Activated naive CD4-positive, alpha-beta T cell treated with anti-CD3 and anti-CD28 coated beads, Interleukin-2, amount 50 U/mL, for 16 hours (primary cell): ENCODE measurements at places on chromosomes 12 and 14.

DNA sequence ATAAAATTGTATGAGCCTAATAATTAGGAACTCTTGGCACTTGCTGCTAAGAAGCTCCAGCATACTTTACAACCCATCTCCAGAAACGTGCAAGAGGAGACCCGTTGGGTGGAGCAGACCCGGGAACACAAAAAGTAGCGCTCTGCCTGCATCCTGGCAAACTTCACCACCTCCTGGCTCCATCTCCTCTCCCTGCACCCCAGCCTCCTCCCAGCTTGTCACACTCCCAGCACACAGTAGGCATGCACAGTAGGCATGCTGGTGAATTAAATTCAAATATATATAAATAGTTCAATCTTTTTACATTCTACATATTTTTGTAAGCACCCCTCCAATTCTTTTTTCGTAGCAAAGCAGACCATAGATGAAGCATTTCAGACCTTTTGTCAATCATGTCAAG is 1.2 kb downstream of the VSIG10 start:
- DNase-seq: no peak

DNA sequence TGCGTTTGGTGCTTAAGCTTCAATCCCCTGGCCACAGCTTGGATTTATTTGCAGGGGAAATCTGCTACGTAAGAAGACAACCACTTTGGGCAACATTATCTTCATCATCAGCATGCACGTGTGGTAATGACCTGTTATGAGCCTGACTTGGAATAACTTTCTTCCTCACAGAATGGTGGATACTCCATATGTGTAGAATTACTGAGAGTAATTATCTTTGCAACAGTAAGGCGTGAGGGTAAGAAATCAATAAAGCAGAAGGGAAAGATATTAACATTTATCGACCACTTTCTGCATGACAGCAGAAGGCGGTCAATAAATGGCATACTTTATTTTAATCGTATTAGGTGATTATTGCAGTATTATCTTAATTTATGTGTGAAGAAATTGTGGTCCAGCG is 152.7 kb downstream of the RGS6 start:
- no peak for DNase-seq

- peak; percentile 57 for DNase-seq
These were observed 22.3 kb upstream of the P2RX7 start for GRCh38 chr12:121110211-121110940.

- no peak for DNase-seq
These were observed 6.1 kb upstream of the TMEM30B start for GRCh38 chr14:61287196-61287595.

- no peak for DNase-seq
These were observed 202.6 kb downstream of the CRADD start for GRCh38 chr12:93879476-93880421.

DNA sequence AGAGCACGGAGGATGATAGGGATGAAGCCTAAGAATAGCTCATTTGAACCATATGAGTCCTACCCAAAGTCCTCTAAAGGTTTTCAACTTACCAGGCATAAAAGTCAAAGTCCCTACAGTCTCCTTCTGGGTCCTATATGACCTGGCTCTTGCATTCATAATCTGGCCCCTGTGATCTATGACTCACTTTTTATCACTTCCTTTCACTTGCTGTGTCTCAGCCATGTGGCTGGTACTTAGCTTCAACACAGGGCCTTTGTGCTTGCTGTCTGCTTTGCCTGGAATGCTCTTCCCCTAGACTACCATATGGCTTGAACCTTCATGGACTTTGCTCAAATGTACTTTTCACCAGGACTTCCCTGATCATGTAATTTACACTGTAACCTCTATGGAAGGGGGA is 137.6 kb upstream of the TMTC1 start:
- no peak for DNase-seq

- DNase-seq: no peak
These were observed 56.1 kb upstream of the YARS2 start for GRCh38 chr12:32811686-32812392.

DNA sequence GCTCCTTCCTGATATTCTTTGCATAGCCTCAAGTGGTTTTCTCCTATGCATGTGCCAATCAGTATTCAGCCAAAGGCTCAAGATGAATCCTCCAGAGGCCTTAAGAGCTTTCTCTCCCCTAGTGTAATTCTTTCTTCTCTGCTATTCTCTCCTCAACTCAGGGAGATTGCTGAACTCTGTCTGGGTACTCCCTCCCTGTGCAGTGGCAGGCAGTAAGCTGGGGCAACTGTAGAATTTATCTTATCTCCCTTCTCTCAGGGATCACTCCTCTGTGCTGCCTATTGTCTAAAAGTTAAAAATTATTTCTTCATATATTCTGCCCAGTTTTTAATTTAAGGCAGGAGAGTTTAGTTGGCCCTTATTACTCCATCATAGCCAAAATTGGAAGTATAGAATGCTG is 28.5 kb upstream of the RTRAF start:
- DNase-seq: no peak

GRCh38 chr12:38099686-38100085 is 216.9 kb upstream of the ALG10B start:
- no peak for DNase-seq

- no peak for DNase-seq
These were observed 549.7 kb upstream of the TMEM132C start for GRCh38 chr12:127717278-127717677.

DNA sequence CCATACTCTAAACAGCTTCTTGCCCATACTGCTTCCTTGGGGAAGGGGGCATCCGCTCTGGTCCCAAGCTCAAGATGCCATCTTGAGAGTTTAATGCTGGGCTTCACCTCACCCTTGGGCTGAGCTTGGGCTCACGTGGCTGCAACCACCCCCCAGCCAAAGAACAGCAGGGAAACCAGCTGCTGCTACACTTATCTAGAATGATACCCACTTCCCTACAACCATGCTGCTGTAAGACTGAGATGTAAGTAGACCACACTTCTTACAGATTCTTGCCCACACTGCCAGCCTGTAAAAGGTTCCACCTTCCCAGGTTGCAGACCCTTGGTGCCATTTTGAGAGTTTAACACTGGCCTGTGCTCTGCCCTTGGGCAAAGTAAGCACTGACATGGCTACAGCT is 9.7 kb downstream of the CTSG start:
- DNase-seq: no peak

DNA sequence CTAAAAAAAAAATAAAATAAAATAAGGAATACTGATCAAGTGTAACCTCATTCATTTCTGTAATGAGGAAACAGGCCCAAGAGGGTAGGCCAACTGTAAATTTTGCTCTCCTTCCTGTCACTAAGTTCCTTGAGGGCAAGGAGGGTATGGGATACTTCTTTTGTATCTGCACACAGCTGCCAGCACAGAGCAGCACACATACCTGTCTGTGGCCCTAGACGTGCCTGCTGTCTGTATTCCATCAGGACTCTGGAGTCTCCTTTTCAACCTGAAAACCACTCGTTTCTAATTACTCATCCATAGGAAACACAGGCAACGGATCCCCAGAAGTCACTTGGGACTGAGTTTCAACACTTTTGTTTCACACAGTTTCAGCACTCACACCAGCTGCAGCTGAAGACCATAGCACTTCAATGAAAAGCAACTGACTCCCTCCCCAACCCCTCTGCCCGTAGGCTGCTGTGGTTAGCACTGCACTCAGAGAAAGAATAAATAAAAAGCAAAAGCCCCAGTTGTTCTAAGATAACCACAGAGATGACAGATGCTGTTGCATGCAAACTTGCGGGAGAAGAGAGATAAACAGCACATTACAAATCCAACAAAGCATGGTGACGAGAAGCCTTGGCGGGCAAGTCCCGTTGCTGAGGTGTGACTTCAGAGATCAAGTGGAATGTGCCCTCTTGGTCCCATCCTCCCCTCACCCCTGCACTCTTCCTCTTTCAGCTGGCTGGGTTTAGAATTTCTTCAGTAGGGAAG is 24.9 kb downstream of the CRACR2A start:
- DNase-seq: no peak

DNA sequence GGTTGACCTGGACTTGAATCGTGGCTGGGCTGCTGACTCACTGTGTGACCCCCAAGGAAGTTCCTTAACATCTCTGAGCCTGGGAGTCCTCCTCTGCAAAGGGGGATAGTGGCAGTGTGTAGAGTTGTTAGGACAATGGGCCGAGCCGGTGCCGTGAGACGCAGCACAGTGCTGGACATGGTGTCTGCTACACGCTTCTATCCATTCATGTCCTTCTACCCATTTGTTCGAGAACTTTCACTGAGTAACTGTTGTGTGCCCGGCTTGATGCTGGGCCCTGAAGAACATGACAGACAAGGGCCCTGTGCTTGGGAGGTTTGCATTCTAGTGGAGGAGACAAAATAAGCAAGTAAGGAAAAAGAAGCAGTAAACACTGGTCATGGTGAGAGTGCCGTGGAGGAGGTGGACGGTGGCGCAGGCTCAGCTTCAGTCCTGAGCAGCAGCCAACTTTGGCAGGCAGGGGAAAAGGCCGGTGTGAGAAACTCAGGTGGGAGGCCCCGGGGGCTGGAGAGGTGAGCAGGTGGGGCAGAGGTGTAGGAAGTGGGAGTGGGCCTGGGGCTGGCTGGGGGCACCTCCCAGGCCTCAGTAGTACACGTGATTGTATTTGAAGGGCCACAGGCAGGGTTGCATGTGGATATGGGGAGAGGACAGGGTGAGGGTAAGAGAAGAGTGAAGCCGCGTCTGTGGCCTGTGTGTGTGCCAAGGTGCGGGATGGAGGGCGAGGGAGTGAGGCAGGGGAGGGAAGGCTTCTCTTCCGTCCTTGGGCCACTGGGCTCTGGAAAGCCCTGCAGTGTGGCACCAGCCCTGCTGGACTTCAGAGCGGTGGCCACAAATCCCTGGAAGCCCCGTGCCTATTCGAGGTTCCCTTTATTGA is 13.8 kb downstream of the VASH1 start:
- no peak for DNase-seq

GRCh38 chr12:131379738-131380137 is 331.2 kb upstream of the SFSWAP start:
- DNase-seq: no peak

- DNase-seq: no peak
These were observed 145.3 kb downstream of the BCAT1 start for GRCh38 chr12:24803430-24804245.

DNA sequence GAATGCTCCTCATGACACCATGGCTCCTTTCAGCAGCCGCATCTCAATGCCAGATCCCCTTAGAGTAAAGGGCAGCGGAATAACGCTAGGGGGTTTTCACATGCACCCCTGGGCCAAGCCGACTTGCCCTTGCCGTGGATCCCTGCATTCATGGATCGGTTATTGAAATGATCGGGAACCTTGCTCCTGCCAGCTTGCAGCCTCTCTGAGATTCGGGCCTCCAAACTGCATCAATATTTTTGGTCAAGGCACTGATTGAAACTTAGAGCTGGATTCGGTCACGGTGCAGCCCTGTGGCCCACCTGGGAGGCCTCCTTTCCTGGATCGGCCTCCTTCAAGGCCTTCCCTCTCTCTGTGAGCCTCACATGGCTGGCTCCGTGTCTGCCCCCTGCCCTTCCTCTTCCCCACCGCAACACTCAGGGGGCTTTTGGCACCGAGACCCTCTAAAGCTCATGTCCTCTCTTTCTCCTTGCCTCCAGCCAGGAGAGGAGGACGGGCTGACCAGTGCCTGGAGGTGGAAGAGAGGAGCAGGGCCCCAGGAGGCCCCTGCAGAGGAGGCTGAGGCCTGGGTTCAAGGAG is 1.8 kb downstream of the PTPN6 start:
- DNase-seq: no peak

DNA sequence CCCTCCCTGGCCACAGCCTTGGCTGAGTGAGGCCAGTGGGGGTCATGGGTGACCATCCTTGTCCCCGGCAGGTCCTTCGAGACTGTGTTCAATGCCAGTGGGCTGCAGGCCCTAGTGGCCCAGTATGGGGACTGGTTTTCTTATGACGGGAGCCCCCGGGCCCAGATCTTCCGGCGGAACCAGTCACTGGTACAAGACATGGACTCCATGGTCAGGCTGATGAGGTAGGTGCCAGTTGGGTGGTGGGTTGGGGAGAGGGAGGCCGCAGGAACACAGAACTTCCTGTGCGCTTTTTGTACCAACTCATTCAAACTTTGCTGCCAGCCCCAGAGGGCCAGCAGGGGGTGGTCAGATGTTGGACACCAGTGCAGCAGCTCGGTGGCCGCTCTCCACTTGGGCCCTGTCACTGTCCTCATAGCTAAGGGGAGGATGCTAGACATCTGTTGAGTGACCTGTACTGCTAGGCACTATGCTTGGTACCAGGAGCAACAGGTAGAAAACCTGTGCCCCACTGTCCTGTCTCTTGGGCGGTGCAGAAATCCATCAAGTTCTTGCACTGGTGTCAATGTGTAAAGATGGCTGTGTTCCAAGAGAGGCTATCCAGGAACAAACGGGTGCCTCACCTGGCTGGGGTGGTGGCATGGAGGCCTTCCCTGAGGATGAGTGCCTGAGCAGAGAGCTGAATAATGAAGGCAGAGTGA is 16.7 kb downstream of the SDS start:
- DNase-seq: no peak

GRCh38 chr14:73324533-73324932 is 87.2 kb downstream of the PAPLN start:
- DNase-seq: no peak

GRCh38 chr12:6817662-6818157 is 3.9 kb upstream of the GPR162 start:
- no peak for DNase-seq

DNA sequence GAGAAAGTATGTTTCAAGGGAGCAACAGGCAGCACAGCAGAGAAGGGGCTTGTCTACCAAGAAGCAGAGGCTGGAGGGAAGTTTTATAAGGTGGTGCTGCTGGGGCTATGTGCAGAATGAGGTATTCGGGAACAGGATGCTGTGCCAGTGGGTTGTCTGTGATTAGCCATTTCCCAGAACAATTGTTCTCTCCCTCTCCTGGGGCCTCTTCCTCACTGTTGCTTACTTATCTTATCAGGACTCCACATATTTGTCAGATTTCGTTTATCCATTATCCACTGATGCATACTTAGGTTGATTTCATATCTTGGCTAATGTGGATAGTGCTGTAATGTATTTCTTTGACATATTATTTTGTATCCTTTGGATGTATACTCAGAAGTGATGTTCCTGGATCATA is 195.1 kb upstream of the RTL1 start:
- DNase-seq: no peak

DNA sequence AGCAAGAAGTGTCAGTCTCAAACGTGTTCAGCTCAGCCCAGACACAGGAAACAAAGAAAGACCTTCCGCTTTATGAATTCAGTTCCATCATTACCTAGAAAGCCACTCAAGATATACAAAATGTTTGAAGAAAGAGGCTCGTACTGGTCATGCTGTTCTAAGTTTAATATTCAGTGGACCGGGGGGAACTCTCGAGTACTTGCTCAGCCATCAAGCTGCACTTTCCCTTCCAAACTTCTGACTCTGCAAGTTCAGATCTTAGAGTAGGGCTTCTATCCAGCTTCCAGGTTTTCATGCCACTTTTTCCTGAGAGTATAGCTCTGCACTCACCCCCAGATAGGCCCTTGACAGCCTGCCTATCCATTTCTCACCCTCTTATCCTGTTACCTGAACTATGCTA is 62.8 kb upstream of the OSBPL8 start:
- DNase-seq: no peak

- DNase-seq: no peak
These were observed 104.0 kb upstream of the CCND2 start for GRCh38 chr12:4169531-4169930.
